ENCODE measurements at places on chromosomes 5 and 9. TPM values are rescaled to one million over a fixed set of nuclear protein-coding genes. Genes with fewer than 3 reads are reported as not detected.

TPPP gene
- total RNA-seq, result 0.08 TPM

SLC9A3 gene
- total RNA-seq, result 4.9 TPM

TMC1 gene
- total RNA-seq, result not detected

EGFLAM gene
- total RNA-seq, result not detected

OR1J2 gene
- not detected for total RNA-seq

SLC34A1 gene
- not detected for total RNA-seq

FBXL7 gene
- total RNA-seq, result not detected

RNF208 gene
- 4.4 TPM for total RNA-seq

WDR38 gene
- not detected for total RNA-seq

DND1 gene
- 4.5 TPM for total RNA-seq

DDX4 gene
- total RNA-seq, result 0.48 TPM

ST8SIA4 gene
- 38.4 TPM for total RNA-seq

GADD45G gene
- 6.4 TPM for total RNA-seq

ENHO gene
- total RNA-seq, result not detected

LCN2 gene
- total RNA-seq, result not detected

TTC16 gene
- 0.37 TPM for total RNA-seq

LTC4S gene
- total RNA-seq, result 0.61 TPM

ROR2 gene
- 0.11 TPM for total RNA-seq

CARTPT gene
- not detected for total RNA-seq

CMYA5 gene
- 0.22 TPM for total RNA-seq

PCDHGA5 gene
- 0.05 TPM for total RNA-seq

CD274 gene
- 33.7 TPM for total RNA-seq

LIFR gene
- total RNA-seq, result 0.24 TPM

IL6ST gene
- 79.1 TPM for total RNA-seq

FOXI1 gene
- not detected for total RNA-seq

MGAT1 gene
- total RNA-seq, result 89.3 TPM

GABRA6 gene
- total RNA-seq, result not detected

GPX8 gene
- total RNA-seq, result 0.16 TPM

UBTD2 gene
- total RNA-seq, result 5.7 TPM

PCDHAC1 gene
- total RNA-seq, result 0.05 TPM

SPINK7 gene
- not detected for total RNA-seq

CTNNAL1 gene
- total RNA-seq, result 7.4 TPM

EIF4E1B gene
- total RNA-seq, result not detected

HBEGF gene
- total RNA-seq, result 4.0 TPM

TSSK1B gene
- total RNA-seq, result not detected

SPINK6 gene
- total RNA-seq, result not detected

PCDHB16 gene
- not detected for total RNA-seq

LHX3 gene
- not detected for total RNA-seq

TOPORS gene
- total RNA-seq, result 15.0 TPM

ZNF474 gene
- not detected for total RNA-seq

TRPM3 gene
- total RNA-seq, result not detected

GARIN3 gene
- total RNA-seq, result 0.22 TPM

PROB1 gene
- total RNA-seq, result 4.1 TPM

FLT4 gene
- total RNA-seq, result 1.6 TPM

COL27A1 gene
- 1.7 TPM for total RNA-seq

ORM2 gene
- total RNA-seq, result not detected

ADGRD2 gene
- not detected for total RNA-seq

PLCXD3 gene
- total RNA-seq, result not detected

C5 gene
- total RNA-seq, result 0.11 TPM

ANKRD18A gene
- total RNA-seq, result 2.1 TPM

PCDHGA3 gene
- not detected for total RNA-seq

ZNF300 gene
- 3.6 TPM for total RNA-seq

PCDHGB3 gene
- total RNA-seq, result 0.19 TPM

GFI1B gene
- total RNA-seq, result 0.56 TPM

GDF9 gene
- 0.27 TPM for total RNA-seq

CKMT2 gene
- total RNA-seq, result not detected

SH2D3C gene
- total RNA-seq, result 7.0 TPM

RETREG1 gene
- total RNA-seq, result 12.2 TPM

CDC23 gene
- 50.2 TPM for total RNA-seq

Data from activated T-cell treated with anti-CD3 and anti-CD28 coated beads, Interleukin-2, amount 50 U/mL, for 4 hours (primary cell).